SK-MEL-5 (cell line): ENCODE measurements at places on chromosomes 12 and 14. TPM values are rescaled to one million over a fixed set of nuclear protein-coding genes. Genes with fewer than 3 reads are reported as not detected.

Gene AQP6
- total RNA-seq, result 0.08 TPM in 1 of 2 replicates, not detected in the other

Gene TMEM63C
- 0.48 and 0.66 TPM in 2 replicates for total RNA-seq

Gene ASCL1
- total RNA-seq, result 0.29 TPM in 1 of 2 replicates, not detected in the other

- no peak for DNase-seq
Observed at GRCh38 chr14:51873221-51873893, 12.9 kb downstream of the GNG2 start.

- peak; percentile 73 for DNase-seq
Observed at GRCh38 chr12:110203546-110203945, 77.5 kb upstream of the ATP2A2 start.

DNA sequence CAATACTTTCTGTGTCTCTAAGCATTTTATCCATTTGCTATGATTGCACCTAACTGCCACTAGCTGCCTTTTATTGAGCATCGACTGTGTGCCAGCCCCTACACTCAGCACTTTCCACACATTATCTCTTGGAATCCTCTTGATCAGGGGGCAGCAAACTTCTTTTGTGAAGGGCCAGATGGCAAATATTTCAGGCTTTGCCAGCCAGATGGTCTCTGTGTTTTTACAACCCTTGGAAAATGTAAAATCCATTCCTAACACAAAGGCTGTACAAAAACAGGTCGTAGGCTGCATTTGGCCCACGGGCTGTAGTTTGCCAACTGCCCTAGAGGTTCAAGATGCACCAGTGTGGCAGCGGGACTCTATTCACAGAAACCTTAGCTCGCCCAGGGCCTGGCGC is 19.5 kb downstream of the FOXN4 start:
- DNase-seq, result no peak

GRCh38 chr12:87198181-87198580 is 831.0 kb downstream of the C12orf50 start:
- no peak for DNase-seq

- no peak for DNase-seq
Observed at GRCh38 chr12:25784669-25785068, 173.8 kb upstream of the RASSF8 start.

DNA sequence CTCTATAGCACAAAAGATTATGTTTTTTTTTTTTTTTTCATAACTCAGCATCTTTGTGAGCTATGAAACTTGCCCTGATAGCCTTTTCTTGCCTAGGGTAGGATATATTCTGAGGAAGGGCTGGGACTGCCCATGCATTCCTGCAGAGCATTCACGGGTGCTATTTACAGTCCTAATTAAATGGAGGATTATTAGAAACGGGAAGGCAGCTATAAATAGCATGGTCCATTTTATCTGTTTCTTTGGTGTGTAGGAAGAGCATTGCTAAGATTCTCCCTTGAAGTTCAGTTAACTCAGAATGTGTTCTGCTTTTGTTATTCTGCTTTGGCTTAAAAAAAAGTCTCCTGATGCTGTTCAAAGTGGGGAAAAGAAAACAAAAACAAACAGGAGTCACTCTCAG is 630.9 kb downstream of the DIO2 start:
- no peak for DNase-seq
